NCI-H748 treated with DMSO at 0.1 percent for 48 hours (cell line): ENCODE measurements at places on chromosomes 16 and 17.

DNA sequence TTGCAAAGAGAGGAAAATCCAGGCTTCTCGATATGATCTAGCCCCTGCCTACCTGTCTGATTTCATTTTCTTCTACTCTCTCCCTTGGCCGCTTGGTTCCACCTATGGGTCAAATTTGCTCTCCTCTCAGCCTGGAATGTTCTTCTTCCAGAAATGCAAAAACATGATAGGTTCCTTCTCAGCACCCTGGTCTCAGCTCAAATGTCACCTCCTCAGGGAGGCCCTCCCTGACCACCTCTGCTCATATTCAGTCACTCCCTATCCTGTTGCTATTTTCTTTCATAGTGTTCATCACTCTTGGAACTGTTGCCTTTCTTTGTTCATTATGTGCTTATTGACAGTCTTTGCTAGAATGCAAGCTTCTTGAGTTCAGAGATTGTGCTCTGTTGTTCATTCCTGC lies 208.6 kb downstream of the KATNIP start:
- DNase-seq: no peak

DNA sequence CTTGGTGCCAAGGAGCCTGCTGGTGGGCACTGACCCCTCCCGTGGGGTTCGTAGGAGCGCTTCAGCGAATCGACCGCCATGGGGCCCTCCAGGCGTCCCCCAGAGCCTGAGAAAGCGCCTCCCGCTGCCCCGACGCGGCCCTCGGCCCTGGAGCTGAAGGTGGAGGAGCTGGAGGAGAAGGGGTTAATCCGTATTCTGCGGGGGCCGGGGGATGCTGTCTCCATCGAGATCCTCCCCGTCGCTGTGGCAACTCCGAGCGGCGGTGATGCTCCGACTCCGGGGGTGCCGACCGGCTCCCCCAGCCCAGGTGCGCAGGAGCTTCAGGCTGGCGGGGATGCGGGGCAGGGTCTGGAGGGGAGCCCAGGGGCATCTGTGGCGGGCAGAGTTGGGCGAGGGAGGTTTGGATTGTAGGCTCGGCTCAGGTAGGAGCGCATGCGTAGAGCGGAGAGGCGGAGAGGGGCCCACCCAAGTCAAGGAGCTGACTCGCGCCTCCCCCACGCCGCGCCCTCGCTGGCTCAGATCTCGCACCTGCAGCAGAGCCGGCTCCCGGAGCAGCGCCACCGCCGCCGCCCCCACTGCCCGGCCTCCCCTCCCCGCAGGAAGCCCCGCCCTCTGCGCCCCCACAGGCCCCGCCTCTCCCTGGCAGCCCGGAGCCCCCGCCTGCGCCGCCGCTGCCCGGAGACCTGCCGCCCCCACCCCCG lies 19.8 kb downstream of the FMNL1 start:
- peak; percentile 64 for DNase-seq

- DNase-seq: no peak
Measured at GRCh38 chr17:82486231-82487094, 27.9 kb downstream of the NARF start.

DNA sequence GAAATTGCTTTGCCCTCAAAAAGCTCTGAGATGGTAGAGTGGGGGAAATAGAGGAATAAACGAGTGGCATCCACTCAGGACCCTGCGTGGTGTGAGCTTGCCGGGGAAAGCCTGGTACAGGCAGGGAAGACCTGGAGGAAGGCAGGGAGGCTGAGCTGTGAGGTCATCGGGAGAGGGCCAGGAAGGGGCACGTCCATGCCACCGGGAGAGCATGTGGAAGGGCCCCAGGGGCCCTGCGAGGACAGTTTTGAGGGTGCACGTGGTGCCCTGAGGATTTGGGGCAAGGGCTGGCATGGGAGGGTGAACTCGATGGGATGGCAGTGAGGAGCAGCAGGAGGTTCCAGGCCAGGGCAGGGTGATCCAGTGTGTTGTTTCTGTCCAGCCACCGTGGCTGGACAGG lies 56.3 kb upstream of the CBFA2T3 start:
- DNase-seq: no peak

DNA sequence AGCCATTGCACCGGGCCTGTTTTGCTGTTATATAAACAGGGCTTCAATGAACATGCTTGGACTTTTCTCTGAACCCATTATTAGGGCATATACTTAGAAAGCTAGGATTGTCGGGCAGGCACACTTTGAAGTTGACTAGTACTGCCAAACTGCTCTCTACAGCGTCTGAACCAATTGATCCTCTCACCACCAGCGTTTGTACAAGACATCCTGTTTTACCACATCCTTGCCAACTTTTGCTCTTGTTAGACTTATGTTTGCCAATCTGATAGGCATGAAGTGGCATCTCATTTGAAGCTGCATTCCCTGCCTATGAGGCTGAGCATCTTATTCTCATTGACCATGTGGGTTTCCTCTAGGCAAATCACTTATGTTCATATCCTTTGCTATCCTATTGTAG lies 7.4 kb upstream of the PPP1R9B start:
- DNase-seq: no peak

DNA sequence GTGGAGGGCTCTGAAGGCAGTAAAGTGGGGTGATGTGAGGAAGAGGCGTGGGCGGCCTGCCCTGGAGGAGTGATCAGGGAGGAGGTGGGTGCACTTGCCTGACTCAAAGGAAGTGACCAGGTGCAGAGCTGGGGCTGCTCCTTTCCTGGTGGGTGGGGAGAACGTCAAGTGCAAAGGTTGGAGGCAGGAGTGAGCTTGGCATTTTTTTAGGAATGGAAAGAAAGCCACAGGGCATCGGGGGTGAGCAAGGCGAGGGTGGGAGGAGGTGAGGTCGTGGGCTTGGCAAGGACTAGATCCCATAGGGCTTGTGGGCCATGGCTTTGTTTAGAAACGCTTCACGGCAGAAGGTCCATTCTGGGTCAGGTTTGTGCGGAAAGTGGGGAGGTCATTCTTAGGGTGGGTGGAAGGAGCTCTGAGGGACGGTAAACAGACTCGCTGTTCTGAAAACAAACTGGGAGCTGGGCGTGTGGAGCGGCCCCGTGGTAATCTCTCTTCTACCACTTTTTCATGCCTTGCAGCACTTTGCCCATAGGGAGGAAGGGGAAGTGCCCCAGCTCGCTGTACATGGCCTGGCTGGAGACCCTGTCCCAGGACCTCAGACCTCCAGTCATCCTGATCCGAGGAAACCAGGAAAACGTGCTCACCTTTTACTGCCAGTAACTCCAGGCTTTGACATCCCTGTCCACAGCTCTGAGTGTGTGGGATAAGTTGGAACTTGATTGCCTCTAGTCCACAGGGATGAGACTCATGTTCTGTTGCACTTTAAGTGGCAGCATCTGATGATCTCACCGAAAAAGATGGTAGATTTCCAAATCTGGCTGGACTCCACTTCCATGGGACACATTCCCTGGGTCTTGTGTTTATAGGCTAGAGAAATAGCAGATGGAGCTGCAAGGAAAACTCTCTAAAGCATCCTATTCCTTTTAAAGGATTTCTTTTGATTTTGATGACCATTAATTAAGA lies 18.9 kb upstream of the HERPUD1 start:
- no peak for DNase-seq

- no peak for DNase-seq
Measured at GRCh38 chr17:64354396-64354795, 36.3 kb downstream of the PECAM1 start.

DNA sequence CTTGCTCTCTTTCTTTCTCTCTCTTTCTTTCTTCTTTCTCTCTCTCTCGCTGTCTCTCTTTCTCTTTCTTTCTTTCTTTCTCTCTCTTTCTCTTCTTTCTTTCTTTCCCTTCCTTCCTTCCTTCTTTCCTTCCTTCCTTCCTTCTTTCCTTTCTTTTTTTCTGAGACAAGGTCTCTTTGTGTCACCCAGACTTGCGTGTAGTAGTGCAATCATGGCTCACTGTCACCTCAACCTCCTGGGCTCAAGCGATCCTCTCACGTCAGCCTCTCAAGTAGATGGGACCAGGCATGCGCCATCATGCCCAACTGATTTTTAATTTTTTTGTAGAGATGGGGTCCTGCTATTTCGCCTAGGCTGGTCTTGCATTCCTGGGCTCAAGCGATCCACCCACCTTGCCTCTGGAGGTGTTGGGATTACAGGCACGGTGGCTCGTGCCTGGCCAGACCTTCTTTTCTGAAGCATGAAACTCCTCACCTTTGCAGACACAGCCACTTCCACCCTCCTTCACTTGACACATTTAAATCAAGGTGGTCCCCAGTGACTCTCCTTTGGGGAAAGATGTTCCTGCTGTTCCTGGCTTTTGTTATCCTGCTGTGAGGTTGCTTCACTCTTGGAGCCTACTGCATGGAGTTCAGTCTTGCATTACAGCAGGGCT lies 26.8 kb upstream of the NKD1 start:
- no peak for DNase-seq

GRCh38 chr16:15635926-15636325 lies 7.0 kb downstream of the MARF1 start:
- no peak for DNase-seq

- DNase-seq: no peak
Measured at GRCh38 chr17:35773679-35774425, 13.2 kb downstream of the C17orf50 start.

DNA sequence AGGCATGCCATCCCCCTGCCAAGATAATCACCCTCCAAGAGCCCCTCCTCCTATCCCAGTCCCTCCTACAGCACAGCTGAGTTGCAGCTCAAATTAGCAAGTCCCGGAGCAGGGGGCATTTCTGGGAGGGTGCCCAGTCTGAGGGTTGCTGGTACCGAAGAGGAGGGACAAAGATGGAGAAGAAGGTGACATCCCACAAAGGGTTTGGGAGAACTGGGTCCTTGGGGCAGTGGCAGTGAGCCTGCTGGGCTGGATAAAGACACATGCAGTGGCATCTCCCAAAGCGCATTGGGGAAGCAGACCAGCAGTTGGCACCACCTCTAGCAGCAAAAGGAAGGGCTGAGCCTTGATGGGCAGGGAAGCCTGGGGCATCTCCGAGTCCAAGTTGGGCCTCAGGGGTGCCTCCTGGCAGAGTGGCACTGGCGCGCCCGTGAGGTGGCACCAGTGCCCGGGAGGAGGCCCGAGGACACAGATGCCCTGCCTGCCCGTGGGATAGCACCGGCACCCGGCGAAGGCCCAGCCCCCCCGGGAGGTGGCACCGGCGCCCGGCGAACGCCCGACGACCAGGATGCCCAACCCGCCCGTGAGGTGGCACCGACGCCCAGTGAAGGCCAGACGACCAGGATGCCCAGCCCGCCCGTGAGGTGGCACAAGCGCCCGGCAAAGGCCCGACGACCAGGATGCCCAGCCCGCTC lies 622 bp downstream of the TOM1L2 start:
- DNase-seq: no peak

GRCh38 chr17:67390646-67391361 lies 13.7 kb downstream of the PITPNC1 start:
- DNase-seq: peak; percentile 5

GRCh38 chr17:29257756-29258155 lies 11.1 kb downstream of the CRYBA1 start:
- DNase-seq: no peak

DNA sequence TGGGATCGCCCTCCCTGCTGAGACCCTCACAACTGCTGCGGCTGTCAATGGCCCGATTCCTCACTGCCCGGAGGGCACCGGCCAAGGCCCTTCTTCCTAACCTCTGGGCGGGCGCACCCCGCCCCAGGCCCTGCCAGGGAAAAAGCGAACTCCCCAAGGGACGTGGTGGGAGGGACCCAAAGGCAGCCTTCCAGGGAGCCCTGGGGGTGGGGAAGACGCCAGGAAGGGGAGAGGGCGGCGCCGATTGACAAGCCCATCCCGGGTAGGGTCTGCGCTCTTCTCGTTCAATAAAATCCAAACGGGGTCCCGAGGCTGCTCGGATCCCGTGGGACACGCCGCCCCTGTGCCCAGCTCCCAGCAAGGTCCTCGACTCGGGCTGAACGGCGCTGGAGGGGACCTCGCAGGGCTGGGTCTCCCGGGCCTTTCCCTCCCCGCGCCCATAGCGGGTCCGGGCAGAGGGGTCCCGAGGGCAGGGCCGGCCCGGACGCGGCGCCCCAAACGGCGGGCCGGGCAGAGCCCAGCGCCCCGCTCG lies 416 bp downstream of the KIFC3 start:
- DNase-seq: no peak

- DNase-seq: no peak
Measured at GRCh38 chr17:1156864-1157263, 22.9 kb downstream of the ABR start.

GRCh38 chr16:76294396-76295214 lies 17.4 kb downstream of the CNTNAP4 start:
- DNase-seq: no peak

DNA sequence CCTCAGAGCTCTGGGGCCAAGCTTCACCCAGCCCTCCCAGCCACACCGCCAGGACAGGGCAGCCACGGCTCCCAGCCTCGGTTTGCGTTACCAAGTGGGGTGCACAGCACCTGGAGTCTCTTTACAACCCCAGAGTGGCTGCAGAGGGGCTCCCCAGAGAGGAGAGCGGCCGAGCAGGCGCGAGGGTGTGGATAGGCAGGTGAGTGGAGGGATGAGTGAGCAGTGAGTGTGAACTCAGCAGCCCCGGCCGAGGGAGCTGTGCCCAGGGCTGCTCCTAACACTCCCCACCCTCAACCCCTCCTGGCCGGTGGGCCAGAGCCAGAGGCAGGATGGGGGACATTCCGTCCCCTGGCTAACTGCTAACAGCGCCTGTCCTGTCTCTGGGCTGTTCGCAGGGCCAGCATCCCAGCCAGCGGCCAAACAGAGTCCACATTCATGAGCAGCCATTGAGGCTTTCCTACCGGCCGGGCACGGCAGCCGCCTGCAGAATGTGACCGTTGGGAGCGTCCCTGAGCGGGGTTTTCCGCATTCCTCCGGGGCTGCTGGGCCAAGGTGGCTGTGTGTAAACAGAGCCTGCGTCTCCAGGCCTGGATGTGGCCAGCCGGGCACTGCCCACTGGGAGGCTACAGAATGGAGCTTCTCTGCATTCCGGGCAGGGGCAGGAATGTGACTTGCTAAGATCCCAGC lies 5.3 kb downstream of the ZNF469 start:
- DNase-seq: no peak

- DNase-seq: no peak
Measured at GRCh38 chr16:58152246-58152868, 23.2 kb upstream of the CFAP20 start.

- no peak for DNase-seq
Measured at GRCh38 chr17:80636361-80637018, 91.9 kb downstream of the RPTOR start.

DNA sequence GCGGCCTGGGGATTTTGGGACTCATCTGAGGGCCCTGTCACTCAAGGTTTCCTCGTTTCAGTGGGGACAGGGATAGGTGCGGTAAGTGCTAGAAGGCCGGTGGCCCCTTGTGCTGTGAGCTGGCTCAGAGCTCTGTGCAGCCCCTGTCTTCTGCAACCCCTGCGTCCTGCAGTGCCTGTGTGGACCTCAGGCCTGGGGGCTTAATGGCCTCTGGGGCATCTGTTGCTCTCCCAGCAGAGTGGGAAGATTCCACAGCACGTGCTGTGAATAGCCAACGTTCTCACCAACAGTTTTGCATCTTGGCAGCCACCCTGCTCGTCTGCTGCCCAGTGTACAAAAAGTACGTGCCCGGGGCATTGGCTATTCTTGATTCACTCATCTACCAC lies 4.9 kb downstream of the FOXC2 start:
- no peak for DNase-seq
